Activated CD8-positive, alpha-beta memory T cell treated with anti-CD3 and anti-CD28 coated beads, Interleukin-2, amount 10 ng/mL, durations not matched to agents 7 days and 5 days (primary cell): ENCODE measurements at places on chromosomes 7 and 10. TPM values are rescaled to one million over a fixed set of nuclear protein-coding genes. Genes with fewer than 3 reads are reported as not detected.

DNA sequence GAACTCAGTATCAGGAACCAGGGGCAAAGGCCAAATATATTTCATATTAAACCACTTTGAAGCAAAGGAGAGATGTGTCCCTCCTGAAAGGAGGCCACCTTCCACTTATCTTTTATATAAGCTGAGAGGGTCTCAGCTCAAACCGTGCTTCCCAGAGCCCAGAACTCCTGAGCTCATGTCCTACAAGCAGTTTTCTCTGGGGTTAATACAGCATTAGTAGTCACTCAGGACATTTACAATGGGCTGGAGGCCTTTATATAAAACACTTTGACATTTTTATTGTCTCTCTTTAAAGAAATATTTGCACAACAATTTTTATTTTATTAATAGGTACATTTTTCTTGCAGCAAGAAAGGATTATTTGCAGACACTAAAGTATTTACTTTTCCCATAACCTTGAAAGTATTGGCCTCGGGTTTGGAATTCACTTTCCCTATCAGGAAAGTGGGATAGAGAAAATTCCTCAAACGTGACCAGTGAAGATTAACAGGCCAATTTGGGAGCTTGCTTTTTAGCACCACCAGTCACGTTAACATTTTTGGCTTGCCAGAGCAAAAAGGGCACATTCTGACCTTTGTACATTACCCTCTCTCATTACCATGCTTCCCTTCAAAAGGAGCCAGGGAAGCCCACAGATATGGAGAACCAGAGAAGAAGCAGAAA is 464.9 kb upstream of the NRP1 start:
- no peak overlapping the region for H3K4me3 ChIP-seq
- H3K4me1 ChIP-seq: peaks cover 2% of the 10 kb centered on the region
- DNase-seq: no peak
- no peaks in the 10 kb centered on the region for H3K36me3 ChIP-seq

The CSGALNACT2 gene
- 38.0 TPM for total RNA-seq

GRCh38 chr10:110151467-110151866 is 55.9 kb upstream of the MXI1 start:
- DNase-seq: no peak
- H3K27me3 ChIP-seq: peaks cover 82% of the 10 kb centered on the region
- H3K4me3 ChIP-seq: no peak overlapping the region
- H3K4me1 ChIP-seq: peaks cover 28% of the 10 kb centered on the region
- peaks cover 4% of the 10 kb centered on the region for H3K36me3 ChIP-seq

The RPP38 gene
- total RNA-seq: 22.3 TPM

DNA sequence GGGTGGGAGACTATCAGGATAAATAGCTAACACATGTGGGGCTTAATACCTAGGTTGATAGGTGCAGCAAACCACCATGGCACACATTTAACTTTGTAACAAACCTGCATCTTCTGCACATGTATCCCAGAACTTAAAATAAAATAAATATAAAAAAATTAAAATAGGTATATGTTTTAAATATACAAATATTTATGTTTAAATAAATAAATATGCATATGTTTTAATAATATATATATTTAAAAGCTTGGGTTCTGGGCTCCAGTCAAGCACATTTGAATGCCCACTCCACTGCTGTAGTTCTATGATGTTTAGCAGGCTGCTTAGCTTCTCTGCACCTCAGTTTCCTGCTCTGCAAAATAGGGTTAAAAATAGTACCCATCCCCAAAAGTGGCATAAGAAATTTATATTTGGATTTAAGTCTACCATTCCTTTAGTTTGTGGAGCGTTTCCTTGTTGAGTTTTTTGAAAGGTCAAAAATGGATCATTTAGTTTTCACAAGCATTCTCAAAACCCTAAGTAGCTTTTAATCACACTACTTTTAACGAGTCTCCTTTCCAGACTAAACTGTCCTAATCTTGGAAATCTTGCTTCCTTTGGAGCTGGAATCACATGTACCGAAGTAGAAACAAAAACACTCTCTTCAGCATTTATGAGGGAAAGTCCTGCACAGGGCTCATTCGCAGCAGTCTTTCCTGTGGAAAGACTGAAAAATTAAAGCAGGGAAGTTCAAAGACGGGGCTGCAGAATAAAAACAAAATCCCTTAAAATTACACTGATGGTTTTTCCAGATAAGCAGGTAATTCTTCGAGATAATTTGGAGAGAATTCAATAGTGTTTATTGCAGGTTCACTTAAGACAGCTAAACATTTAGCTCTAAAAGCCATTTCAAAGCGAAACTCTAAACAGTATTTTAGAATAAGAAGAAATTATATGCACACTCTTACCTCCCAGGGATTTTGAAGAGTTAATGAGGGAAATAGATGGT is 111.7 kb upstream of the LYZL1 start:
- H3K27ac ChIP-seq: no peak overlapping the region
- H3K4me3 ChIP-seq: no peak overlapping the region
- H3K27me3 ChIP-seq: peaks cover 7% of the 10 kb centered on the region
- H3K4me1 ChIP-seq: no peaks in the 10 kb centered on the region
- no peak for DNase-seq
- no peaks in the 10 kb centered on the region for H3K36me3 ChIP-seq

DNA sequence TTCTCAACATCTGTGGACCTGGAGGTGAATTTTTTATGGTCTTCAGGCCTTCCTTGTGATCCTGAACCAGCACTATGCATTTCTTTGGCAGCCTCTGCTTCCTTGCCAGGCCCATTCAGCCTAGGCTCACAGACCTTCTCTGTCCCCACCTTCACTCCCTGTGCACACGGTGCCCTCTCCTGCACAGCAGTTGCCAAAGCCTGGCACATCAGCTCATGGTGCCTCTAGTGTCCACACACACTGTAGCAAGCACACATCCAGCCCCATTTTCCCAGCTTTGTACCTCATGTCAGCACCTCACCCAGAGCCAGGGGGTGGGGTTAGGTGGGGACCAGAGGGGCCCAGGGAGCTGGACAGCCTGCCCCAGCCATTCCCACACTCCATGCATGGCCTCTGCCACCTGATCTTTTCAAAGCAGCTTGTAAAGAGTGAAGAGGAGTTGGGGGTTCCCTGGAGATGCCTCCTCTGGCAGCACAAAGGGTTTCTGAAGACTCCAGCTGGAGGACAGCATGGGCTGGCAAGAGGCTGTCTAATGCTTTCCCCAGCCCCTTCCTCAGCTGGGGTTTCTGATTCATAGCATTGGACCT is 57.9 kb upstream of the TMEM72 start:
- H3K4me1 ChIP-seq: no peaks in the 10 kb centered on the region
- H3K27ac ChIP-seq: no peak overlapping the region
- DNase-seq: no peak
- H3K36me3 ChIP-seq: no peaks in the 10 kb centered on the region
- no peaks in the 10 kb centered on the region for H3K27me3 ChIP-seq

DNA sequence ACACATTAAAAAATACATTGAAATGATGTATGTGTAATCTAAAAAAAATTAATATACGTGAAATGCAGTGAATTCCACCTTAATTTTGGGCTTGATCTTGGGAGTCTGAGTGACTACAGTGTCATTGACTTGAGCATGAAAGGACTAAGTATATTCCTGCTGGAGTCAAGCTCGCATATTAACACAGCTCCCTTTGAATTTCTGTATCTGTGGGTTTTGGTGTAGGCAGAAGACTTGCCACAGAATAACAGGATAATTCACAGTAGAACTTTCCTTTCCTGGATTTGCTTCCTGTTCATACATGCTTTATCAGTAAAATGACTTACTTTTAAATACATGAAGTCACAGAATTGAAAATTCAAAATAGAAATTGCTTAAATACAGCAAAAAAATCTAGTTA is 55.3 kb downstream of the PPP1R9A start:
- no peaks in the 10 kb centered on the region for H3K27me3 ChIP-seq
- no peaks in the 10 kb centered on the region for H3K4me1 ChIP-seq
- no peak overlapping the region for H3K4me3 ChIP-seq
- no peak for DNase-seq
